ENCODE measurements at places on chromosomes 6 and 20.

- DNase-seq: no peak
Observed at GRCh38 chr6:133301835-133302234, 60.7 kb downstream of the EYA4 start.

GRCh38 chr6:55142610-55143009, 31.7 kb upstream of the HCRTR2 start:
- no peak for DNase-seq

DNA sequence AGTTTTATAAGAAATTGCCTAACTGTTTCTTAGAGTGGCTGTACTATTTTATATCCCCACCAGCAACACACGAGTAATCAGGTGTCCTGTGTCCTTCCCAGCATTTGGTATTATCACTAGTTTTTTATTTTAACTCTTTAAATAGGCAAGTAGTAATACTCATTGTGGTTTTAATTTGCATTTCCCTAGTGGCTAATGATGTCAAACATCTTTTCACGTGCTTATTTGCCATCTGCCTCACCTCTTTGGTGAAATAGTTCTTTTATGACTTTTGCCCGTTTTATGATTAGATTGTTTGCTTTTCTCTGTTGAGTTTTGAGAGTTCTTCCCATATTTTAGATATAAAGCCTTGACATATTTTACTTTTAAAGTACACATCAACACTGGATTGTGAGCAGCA, 57.8 kb downstream of the GCLC start:
- DNase-seq: no peak

GRCh38 chr6:18055714-18056382, 66.6 kb downstream of the NHLRC1 start:
- no peak for DNase-seq

DNA sequence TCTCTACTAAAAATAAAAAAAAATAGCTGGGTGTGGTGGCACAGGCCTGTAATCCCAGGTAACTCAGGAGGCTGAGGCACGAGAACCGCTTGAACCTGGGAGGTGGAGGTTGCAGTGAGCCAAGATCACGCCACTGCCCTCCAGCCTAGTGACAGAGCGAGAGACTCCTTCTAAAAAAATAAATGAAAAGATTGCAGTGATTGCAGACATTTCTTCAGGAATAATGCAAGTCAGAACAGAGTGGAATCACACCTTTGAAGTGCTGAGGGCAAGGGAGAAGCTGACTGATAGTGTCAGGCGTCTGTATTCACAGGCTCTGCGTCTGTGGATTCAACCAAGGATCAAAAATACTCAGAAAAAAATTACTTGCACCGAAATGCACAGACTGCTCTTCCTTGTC, 2.6 kb upstream of the TCFL5 start:
- DNase-seq: no peak

DNA sequence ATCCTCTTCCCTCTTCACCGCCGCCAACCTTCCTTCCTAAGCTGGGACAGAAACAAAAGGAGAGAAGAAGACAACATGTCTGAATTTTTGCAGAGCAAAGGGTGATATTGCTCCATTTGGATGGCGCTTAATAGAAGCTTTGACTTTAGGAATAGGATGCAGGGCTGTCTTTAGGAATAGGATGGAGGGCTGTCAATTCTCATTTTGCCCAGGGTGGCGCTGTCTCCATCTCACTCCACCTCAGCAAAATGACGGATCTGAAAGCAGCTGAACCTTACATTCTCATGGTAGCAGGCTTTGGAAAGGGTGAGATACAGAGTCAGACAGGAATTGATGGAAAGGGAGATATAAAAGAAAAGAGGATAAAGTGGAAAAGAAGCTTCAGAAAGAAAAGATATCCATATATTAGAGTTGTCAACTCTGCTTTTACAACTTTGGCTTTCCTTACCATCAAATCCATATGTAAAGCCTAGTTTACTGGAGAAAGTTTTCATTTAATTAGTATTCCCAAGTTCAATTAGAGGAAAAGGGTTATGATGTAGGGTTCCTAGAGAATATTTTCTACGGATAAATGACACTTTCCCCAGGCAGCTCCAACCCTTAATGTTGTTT, 2.4 kb downstream of the MTCL3 start:
- DNase-seq: peak; percentile 26

DNA sequence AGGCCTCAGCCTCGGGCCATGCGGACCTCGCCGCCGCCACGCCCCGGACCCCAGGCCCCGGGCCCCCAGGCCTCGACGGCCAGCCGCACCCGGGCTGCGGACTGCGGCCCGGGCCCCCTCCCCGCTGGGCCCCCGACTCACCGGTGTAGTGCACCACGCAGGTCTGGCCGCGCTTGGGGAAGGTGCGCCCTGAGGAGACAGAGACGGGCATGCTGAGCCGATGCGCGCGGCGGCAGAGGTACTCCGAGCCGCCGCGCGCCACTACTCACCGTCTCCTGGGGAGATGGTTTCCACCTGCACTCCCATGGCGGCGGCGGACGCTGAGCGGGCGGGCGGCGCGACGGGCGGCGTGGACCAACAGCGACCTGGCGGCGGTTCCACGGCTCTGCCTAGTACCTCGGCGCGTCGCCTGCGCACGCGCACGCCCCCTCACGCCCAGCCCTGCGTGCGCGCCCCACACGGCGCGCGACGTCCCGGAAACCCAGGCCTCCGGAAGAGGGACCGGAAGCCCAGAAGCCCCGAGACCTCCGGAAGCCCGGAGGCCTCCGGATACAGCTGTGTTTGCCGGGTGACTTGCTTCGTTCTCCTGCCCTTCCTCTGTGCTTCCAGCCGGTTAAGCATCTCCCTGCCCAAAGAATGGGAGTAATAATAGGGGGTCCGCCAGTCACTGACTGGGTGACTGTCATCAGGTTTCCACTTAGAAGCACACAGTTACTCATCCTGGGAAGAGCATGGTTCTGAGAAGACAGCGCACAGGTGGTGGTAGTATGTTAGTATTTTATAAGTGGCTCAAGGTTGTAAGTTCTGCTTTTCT, at the start of gene FKBP1A:
Gene FKBP1A, minus strand, starts transcription at position 362 of the 814 bp plus-strand sequence. Its CDS starts 56 bp downstream, at position 306.
- peak; percentile 96 for DNase-seq

- DNase-seq: no peak
Observed at GRCh38 chr6:129513471-129513870, 196.5 kb downstream of the ARHGAP18 start.

GRCh38 chr20:24568842-24569241, 99.4 kb downstream of the SYNDIG1 start:
- DNase-seq: no peak

DNA sequence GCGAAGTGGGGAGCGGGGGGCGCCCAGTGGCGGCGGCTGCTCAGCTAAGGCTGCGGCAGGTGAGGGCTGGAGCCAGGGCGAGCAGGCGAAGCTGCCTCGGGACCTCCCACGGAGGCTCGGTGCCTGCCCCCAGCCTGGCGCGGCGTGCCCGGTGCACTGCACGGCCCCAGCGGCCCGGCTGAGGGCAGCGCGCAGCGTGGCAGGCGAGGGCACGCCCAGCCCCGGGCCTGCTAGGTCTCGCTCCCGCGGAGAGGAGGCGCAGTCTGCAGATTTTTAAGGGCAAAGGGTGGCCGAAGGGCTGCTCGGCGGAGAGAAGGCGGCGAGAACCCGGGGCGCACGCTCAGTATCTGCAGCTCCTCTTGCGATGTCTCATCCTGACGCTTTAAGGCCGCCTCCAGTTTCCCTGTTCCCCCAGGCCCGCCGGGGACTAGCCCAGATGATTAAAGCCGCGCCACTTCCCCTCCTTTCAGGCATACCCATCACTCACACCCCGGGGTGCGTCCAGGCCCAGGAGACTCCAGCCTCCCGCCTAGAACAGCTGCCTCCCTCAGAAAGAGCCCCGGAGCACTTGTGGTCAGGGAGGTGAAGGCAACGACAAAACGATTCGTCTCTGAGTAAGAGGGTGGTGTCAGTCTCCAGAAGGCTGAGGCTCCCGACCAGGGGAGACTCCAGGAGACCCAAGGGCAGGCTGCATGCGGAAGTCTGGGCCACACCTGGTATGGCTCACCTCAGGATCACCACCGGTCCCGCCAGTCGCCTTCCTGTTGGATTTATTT, at the start of gene FERMT1:
Gene FERMT1, minus strand, starts transcription at position 158 of the 776 bp plus-strand sequence. CDS start 3,476 bp downstream, outside the sequence.
- peak; percentile 48 for DNase-seq

DNA sequence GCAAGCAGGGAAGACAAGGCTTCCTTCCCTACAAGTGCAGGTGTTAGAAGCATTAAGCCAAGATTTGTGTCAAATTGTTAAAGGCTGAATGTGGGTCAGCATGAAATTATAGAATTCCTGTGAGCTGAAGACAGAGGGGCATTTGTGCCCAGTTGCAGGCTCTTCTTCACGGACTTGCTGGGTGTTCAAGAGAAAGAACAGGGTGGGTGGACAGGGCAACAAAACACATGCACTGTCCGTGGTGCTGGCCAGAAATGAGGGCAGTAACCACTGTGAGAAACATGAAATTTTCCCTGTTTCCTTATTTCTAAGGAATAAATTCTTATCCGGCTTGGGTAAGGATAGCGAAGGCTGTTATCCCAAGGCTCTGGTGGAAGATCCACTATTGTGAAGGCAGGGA, 579.5 kb upstream of the HTR1E start:
- no peak for DNase-seq

DNA sequence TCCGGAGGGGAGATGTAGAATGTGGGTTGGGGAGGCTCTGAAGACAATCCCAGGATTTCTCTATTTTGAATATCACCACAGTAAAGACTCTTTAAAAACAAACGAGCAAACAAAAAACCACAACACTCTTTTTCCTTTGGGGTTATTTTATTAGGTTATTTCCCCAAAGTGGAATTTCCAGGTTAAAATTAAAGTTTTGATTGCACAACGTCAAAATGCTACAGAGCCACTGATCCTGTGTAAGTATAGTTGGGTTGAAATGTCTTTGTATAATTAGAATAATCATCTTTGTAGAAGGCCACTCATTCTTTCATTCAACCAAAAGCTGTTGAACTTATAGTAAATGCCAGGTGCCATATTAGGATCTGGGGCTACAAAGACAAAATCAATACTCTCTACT, 19.6 kb upstream of the PIM1 start:
- no peak for DNase-seq

DNA sequence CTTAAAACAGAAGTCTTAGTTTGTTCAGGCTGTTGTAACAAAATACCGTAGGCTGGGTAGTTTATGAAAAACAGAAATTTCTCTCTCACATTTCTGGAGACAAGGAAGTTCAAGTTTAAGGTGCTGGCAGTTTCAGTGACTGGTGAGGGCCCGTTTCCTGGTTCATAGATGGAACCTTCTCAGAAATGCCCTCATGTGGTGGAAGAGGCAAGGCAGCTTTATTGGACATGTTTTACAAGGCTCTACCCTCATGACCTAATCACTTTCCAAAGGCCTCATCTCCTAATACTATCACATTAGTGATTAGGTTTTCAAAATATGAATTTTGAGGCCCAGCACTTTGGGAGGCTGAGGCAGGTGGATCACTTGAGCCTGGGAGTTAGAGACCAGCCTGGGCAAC, 2.4 kb downstream of the HEBP2 start:
- no peak for DNase-seq

DNA sequence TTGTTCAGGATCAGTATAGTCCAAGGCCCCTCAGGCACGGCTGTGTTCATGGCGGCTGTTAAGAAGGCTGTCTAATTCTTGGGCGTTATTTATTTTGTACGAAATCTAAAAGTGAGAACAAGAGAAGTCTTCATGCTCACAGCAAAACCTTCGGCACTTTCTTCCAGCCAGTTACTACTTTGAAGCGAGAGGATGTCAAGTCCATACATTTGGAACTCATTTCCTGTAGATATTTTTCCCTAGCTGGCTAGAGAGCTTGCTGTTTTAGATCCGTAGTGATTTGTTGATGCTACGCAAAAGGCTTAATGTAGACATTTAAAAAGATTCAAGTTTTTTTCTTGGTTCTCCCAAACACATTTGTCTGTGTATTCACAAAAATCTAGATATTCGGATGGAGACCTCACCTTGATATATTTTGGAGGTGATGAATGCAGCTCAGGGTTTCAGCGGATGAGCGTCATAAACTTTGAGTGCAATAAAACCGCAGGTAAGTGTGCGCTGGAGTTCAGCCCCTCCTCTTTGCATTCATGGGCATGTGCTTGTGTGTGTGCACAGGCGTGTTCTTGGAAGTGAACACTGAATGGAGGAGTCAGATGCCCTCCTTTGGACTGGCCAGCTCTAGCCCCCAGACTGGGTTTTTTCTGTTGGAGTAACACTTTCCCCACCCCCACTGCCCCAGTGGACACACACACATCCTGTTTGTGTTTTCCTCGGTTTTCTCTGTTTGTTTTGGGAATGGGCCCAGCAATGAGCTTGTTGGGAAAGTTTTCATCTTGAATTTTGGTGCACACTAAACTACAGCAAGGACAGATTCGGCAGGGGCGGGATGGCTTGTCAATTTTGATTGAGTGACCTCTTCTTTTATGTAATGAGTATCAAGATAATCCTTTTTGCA, 65.4 kb downstream of the IGF2R start:
- DNase-seq: peak; percentile 64
